ENCODE measurements at places on chromosomes 6 and 20.
A peak's percentile ranks its signal among the peaks of the same experiment; 100 is the strongest.

DNA sequence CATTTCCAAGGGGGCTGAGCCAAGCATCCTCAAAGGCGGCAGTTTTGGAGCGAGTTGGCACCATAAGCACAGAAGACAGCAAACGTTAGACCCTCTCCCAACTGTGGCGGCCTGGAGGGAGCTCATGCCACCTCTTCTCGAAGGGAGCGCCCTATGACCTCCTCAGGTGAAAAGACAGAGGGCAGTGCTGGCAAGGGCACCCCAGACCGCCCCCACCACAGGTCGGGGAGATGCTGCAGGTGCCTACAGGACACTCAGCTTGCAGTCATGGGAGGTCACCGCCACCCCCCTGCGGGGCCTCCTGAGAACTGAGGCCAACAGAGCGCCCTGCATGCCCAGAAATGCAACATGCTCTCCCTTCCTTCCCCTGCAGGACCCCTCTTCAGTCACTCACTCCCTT, 45.1 kb upstream of the BHLHE23 start:
- no peak for DNase-seq

GRCh38 chr6:31567531-31568370, 4.3 kb upstream of the LTA start:
- DNase-seq: no peak

DNA sequence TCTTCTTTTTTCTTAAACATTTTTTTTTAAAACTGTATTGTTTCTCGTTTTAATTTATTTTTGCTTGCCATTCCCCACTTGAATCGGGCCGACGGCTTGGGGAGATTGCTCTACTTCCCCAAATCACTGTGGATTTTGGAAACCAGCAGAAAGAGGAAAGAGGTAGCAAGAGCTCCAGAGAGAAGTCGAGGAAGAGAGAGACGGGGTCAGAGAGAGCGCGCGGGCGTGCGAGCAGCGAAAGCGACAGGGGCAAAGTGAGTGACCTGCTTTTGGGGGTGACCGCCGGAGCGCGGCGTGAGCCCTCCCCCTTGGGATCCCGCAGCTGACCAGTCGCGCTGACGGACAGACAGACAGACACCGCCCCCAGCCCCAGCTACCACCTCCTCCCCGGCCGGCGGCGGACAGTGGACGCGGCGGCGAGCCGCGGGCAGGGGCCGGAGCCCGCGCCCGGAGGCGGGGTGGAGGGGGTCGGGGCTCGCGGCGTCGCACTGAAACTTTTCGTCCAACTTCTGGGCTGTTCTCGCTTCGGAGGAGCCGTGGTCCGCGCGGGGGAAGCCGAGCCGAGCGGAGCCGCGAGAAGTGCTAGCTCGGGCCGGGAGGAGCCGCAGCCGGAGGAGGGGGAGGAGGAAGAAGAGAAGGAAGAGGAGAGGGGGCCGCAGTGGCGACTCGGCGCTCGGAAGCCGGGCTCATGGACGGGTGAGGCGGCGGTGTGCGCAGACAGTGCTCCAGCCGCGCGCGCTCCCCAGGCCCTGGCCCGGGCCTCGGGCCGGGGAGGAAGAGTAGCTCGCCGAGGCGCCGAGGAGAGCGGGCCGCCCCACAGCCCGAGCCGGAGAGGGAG, 580 bp downstream of the VEGFA start:
- DNase-seq: peak; percentile 57

- DNase-seq: no peak
Measured at GRCh38 chr20:51383891-51384510, 158.5 kb downstream of the NFATC2 start.

- no peak for DNase-seq
Measured at GRCh38 chr6:9634776-9635175, 780.1 kb downstream of the TFAP2A start.

GRCh38 chr6:97465877-97466561, 183.0 kb upstream of the MMS22L start:
- DNase-seq: no peak

- DNase-seq: no peak
Measured at GRCh38 chr6:37125774-37126492, 44.0 kb upstream of the PIM1 start.

DNA sequence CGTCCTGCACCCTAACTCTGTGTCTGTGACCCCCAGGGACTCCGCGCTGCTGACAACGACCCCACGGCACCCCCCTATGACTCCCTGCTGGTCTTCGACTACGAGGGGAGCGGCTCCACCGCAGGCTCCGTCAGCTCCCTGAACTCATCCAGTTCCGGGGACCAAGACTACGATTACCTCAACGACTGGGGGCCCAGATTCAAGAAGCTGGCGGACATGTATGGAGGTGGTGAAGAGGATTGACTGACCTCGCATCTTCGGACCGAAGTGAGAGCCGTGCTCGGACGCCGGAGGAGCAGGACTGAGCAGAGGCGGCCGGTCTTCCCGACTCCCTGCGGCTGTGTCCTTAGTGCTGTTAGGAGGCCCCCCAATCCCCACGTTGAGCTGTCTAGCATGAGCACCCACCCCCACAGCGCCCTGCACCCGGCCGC, 129.0 kb downstream of the TAF4 start:
- DNase-seq: peak; percentile 17

- no peak for DNase-seq
Measured at GRCh38 chr20:19986419-19986818, 30.7 kb upstream of the NAA20 start.

Measured in activated CD4-positive, CD25-positive, alpha-beta regulatory T cell treated with anti-CD3 and anti-CD28 coated beads, Interleukin-2, amount 50 U/mL, for 72 hours (primary cell).